AG09319 (cell line): ENCODE measurements at places on chromosomes 3 and 15.

DNA sequence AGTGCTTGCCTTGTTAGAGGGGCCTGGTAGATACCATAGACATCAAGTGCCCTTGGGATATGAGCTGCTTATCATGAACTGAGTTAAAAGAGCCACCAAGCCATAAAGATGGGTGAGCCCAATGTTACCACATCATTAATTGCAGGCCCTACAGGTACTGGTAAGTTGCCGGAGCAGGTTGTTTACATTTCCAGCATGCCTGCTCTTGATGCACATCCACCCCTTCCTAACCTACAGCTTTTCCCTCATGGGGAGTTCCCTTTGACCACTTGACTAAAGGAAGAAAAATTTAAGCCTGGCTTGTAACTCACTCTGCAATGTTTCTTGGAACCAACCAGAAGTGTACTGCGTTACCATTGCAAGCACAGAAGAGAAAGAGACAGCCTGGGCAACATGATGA lies 24.7 kb upstream of the ULK4 start:
- no peak for DNase-seq

- DNase-seq: no peak
Observed at GRCh38 chr3:36147934-36148558, 232.3 kb upstream of the STAC start.

GRCh38 chr15:38085931-38086568 lies 151.6 kb downstream of the TMCO5A start:
- DNase-seq: no peak

DNA sequence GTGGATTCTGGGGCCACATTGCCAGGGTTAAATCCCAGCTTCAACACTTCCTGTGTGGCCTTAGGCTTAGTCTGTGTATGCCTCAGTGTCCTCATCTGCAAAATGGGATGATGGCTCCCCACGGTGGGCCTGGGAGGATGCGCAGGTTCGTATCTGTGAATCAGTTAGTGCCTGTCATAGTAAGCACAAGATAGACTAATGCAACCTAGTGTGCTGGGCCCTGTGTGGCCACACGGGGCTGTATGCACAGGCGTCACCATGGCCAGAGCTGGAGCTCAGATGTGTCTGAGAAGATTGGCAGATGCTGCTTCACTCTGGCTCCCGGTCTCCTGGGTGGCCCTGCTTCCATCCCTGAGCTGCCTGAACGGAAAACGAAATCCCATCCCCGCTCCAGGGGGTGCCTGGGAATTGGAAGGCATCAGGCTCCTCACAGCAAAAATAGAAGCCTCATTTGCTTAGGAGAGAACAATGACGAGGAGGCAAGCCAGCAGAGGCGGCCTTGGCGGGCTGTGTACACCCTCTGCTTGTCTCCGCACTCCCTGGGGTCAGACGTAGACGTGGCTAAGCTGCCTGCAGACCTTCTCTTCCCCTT lies 103.6 kb downstream of the APBA2 start:
- no peak for DNase-seq

- DNase-seq: no peak
Observed at GRCh38 chr3:69743975-69744906, 5.0 kb downstream of the MITF start.

DNA sequence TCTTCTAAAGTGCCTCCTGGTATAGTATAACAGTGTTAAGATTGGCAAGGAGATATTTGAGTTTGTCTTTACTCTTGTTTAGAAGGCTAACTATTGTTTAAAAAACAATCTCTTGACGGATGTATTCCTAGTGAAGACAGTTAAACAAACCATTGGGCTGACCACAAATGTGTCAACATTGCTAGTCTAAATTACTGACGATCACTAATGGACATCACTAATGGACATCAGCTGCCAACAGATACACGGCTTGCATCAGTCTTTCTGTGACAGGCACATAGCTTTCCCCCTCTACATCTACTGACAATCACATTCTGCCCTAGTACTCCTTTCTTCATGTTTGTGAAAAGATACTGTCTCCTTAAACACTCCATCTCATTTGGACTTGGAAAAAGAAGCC lies 57.1 kb upstream of the ETV5 start:
- no peak for DNase-seq

DNA sequence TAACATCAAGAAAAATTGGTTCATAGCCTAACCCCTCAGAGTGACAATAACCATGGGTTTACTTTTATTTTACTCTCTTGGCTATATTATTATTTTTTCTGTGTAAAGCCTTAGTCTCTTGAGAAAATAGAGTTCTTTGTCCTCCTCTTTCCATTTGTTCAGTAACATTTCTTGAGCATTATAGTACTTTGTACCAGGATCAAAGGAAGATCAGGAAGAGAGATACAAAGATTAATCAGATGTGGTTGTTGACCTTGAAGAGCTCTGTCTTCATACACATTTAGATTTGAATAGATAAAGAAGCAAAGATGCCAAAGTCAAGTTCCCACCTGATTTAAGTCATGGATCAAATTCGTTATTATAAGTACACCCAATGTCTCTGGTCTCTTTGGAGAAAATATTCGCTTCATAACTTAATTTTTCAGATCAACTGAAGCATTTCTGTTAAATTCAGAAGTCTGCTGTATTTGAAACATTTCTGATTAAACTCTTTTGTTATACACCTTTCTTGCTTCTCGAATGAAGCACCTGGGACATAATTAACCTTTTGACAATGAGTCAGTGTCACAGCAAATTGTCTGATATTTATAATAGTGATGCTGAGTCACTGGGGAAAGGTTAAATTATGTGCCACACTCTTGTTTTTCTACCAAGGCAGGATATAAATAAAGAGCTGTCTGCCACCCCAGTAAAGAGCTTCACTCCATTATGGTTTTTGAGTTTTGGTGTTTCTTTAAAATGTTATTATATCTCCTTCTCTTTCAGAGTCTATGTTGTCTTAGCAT lies 100.2 kb downstream of the GHSR start:
- no peak for DNase-seq

DNA sequence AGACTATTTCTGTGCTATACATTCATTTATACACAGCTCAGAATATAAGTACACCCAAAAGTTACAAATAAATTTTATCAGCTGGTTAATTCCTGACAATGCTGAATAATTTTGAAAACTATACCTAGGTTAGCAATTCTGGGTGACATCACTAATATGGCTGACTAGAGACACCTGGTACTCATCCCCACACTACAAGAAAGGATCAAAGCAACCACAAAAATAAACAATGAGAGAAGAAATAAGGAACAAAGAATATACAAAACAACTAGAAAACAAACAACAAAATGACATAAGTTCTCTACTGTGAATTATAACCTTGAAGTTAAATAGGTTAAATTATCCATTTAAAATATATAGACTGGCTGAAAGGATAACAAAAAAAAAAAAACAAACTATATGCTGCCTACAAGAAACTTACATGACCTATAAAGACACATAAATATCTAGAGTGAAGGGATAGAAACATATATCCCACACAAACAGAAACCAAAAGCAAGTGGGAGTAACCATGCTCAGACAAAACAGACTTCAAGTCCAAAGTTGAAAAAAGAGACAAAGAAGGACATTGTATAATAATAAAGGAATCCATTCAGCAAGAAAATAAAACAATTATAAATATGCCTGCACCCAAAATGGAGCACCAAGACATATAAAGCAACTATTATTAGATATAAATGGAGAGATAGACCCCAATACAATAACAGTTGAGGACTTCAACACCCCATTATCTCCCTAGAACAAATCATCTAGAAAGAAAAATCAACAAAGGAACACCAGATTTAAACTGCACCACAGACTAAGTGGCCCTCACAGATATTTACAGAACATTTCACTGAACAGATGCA lies 57.8 kb downstream of the IMPG2 start:
- DNase-seq: no peak

DNA sequence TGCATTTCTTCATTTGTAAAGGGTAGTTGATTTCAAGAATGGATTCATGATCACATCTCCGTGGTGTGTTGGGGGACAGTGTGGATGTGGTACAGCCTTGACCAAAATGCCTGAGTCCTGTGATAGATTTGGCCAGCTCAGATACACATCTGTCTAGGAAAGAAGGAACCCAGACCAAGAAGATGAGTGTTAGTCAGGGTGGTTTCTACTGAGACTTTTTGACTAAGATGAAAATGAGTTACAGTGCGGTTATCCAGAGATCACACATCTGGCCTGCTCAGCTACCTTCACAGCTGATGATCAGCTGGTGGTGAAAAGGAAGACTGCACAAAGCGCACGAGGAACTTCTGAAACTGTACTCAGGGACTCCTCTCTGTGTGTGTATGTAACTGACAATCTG lies 68.0 kb downstream of the FNDC3B start:
- no peak for DNase-seq

- DNase-seq: no peak
Observed at GRCh38 chr3:183268366-183268765, 15.3 kb downstream of the B3GNT5 start.

DNA sequence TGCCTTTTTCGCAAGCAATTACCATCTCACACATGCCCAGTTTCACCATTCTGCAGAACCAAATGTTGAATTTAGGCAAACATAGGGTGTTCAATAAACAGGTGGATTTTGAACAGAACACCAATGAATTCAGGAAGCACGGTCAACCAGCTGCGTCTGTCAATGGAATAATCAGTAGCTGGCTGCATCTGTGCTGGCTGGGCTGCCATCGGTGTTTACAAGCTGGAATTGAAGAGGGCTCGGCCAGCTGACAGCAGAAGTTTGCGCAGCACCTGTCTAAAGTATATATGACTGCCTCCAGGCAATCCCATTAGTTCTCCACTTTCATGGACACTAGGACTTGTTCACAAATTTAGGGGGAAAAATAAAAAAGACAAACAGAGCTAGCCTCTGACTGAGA lies 996.4 kb upstream of the CFAP20DC start:
- DNase-seq: no peak

- DNase-seq: no peak
Observed at GRCh38 chr3:109784852-109785631, 447.7 kb upstream of the DPPA4 start.

GRCh38 chr3:107061466-107061865 lies 315.8 kb upstream of the CCDC54 start:
- DNase-seq: no peak

- peak; percentile 88 for DNase-seq
Observed at GRCh38 chr3:44761424-44762169, at the start of the genes KIAA1143 and KIF15. Gene KIAA1143, minus strand, starts transcription at chr3:44761619. Its CDS starts 17 bp downstream, at chr3:44761602. Gene KIF15, plus strand, starts transcription at chr3:44761794. Its CDS starts 72 bp downstream, at chr3:44761866.

DNA sequence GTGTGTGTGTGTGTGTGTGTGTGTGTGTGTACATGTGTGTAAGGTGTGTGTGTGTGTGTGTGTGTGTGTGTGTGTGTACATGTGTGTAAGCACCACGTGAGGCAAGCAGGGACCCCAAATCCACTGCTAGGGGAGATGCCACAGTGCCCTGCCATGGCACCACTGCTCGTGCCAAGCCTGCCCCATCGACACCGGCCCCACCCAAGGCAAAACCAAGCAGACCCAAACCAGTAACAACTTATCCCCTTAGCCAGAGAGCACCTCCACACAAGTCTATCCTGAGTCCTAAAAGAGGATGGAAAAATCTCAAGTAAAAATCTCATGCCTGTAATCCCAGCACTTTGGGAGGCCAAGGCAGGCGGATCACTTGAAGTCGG lies 45.1 kb downstream of the BDH1 start:
- DNase-seq: no peak

- DNase-seq: no peak
Observed at GRCh38 chr3:130971208-130971607, 55.4 kb downstream of the ASTE1 start.

DNA sequence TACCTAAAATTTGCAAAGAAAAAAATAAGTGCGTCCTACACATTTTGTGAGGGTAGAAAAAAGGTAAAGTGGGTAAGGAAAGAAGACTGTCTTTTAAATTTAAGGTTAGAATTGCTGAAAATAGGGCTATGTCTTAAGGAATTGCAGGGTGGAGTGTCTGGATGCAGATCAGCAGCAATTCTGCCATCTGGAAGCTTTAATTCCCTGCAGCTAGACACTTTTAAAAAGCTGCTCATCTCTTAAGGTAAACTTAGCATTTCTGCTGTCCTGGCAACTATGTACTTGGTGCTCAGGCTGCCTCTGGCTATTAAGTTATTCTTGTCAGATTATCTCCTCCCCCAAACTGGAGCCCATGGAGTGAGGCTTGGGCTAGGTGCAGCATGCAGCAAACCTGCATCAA lies 420.2 kb downstream of the SI start:
- no peak for DNase-seq

DNA sequence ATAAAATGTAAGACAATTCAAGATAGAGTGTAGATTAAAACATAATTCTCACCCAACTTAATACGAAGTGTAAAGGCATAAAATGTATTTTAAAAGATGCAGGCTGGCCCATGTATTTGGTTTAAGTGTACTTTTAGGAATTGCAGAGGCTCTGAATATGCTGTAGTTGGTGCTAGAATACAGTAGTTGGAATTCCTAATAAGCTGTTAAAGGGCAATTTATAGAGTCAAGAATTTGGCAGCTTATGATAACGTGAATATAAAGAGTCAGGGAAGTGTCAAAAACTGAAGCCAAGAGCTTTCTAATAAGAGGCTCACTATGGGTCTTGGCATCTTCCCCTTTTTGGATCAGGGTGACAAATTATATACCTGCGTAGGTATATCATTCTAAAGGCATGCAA lies 36.5 kb downstream of the ADAMTS9 start:
- DNase-seq: no peak

DNA sequence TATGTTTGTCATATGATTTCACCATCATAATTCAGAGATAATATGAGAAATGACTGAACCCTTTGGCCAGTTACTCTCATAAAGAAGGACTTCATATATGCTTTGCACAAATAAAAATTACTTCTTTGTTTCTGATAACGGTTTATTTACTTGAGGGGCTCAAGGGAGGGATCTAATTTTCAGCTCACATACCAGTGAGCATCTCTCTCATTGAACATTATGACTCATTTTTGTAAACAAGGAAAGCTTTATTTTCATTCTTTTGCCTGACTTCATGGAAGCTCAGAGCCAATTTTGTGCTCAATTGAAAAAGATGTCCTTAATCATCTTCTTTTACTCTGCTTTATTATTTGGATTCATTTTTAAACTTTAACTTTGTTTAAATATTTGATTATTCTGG lies 5.8 kb downstream of the NLGN1 start:
- DNase-seq: no peak

GRCh38 chr3:64260431-64260830 lies 35.2 kb upstream of the PRICKLE2 start:
- no peak for DNase-seq

GRCh38 chr3:42476225-42477125 lies 26.0 kb upstream of the VIPR1 start:
- DNase-seq: no peak

GRCh38 chr3:123871946-123872345 lies 12.2 kb downstream of the MYLK start:
- no peak for DNase-seq

DNA sequence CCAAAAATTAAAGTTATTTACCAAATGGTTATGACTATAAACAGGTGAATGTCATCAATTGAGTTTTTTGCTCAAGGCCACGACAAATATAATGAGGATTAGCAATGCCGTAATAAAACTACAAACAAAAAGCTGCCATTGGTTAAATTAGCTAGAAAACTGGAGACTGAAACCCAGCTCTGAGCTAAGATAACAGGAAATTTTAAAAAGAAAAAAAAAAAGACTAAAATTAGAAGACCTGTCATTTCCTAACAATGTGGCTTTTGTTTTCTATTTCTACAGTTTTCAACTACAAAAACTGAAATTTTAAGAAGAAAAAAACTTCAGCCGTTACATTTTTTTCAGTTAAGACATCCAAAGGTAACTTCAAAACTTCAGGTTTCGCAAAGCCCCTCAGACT lies 9.7 kb downstream of the SLC12A6 start:
- DNase-seq: no peak
